ENCODE measurements at places on chromosomes 12 and 14.

- no peak for DNase-seq
Observed at GRCh38 chr12:124034297-124034696, 61.3 kb downstream of the ZNF664 start.

GRCh38 chr12:91179315-91179714, 3.3 kb downstream of the DCN start:
- DNase-seq = no peak

DNA sequence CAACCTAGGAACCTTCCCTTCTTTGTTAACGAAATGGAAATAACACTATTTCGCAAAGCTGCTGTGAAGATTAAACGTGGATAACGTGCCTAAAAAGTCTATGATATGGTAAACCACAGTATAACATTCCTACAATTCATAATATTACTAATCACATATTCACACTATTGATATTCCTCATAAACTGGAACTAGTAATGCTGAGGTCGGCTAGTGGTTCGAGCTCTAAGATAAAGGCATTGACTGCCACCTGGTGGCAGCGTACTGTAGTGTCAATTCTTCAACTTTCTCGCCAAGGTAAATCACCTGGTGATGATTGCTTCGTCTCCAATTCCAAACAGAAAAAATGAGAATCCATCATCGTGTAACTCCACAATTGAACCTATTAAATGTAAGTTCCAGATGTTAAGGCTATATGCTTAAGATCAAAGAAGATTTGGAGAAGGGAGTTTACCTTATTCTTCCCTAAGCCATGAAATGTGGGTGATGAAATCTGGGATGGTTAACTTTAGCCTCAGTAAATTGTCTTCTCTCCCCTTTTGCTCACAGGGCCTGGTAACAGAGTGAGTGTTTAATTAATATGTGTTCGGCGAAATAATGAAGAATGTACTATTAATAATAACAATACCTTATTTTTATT, 197.5 kb upstream of the TMEM132C start:
- DNase-seq = peak; percentile 12

DNA sequence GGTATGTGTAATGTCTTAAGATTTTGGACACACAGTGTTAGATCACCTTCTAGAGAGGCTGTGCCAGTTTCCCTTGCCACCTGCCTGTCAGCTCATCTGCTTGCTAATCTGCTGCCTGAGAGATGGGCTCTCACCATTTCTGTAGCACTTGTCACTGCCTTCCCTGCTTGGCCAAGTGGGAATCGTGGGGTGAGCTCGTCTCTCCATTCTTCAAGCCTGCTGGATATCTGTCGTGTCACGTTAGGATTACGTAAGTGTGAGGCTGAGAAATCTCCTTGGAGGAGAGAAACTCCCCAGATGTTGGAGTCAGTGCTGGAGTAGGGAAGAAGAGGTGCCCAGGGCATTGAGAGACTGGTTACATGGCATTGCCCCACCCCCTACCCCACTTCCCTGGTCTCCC, 8.6 kb upstream of the RPH3A start:
- no peak for DNase-seq

GRCh38 chr12:122368361-122369073, 54.0 kb downstream of the CLIP1 start:
- DNase-seq = peak; percentile 33

GRCh38 chr12:24138041-24138440, 188.6 kb upstream of the SOX5 start:
- DNase-seq = no peak

DNA sequence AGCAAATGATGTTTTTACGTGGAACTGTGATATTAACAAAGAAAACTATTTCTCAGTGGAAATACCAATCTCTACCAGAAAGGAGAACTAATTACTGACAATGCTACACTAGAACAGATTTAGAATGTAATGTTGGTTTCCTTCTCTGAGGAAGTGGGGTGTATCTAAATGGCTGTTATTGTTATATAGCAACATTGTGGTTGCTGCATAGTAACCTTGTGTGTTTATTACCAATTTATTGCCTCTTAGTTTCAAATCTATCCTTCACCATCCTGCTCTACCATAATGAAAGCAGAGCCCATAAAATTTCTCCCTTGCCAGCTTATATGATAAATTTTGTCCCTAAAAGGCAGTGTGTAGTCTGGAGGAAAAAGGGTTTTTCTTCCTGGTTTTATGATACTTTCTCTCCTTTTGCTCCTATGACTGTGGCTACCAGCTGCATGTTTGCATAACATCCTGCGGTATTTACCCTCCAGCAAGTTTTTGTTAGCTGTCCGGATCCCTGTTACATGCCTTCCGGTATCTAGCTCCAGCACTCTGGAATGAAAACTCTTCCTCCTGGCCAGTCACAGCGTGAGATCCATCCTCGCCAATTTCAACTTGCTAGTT, 5.7 kb upstream of the KLRK1 start:
- peak; percentile 91 for DNase-seq

DNA sequence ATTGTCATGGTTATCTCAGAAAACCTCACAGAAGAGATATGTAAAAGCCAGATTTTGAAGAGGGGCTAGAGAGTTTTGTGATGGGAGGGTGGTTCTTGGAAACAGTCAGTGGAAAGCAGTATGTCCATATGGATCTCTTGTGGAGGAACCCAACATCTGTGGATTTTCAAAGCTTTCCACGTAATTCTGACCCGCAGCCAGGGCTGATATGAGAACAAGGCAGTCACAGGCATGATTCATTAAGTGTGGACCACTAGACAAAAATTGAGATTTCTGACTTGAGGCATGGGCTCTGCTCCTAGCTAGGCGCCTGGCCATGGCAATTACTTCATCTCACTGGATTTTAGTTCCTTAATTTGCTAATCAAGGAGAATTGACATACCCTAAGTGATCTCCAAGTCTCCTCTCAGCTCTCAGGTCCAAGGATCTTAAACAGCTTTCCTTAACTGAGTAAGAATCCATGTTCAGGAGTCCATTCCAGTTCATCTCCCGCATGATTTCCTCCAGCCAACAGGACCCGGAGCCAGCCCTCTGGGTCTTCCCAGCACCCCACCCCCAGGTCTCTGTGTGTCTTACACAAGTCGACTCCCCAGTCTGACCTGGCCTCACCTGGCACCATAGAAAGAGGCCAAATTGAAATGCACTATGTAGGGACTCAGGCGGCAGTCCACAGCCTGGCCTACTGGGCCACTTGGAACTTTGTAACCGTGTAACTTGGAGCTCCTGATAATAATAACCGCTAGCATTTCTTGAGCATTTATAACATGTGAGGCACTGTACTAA, 176.3 kb upstream of the PARP11 start:
- no peak for DNase-seq

DNA sequence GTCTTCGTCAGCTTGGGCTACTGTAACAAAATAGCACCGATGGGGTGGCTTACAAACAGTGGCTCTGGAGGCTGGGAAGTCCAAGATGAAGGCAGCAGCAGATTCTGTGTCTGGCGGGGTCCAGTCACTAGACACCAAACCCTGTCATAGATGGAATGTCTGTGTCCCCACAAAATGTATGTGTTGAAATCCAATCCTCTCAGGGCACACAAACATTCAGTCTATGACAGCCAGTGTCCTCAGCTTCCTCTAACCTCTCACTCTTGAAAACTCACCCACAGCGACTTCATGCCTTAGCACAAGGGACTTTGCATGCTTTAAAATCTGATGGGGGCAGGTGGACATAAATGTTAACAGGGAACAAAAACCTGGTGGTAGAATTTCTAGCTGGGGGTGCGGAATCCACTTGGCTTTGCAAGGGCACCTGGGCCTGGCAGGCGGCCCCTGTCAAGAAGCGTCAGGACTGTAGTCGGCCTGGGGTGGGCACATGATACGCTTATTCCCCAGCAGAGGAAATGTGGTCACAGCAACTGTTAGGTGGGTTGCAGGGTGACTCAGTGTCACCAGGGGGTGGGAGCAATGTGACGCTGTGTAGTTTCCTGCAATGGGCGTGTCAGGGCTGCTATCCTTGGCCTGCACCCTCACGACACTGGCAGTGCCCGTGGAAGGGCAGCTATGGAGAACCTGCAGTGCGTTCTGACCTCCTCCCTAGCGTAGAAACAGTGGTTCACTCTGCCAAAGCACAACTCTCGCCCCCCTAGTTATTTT, 17.7 kb downstream of the RIN3 start:
- no peak for DNase-seq

GRCh38 chr12:66942741-66943465, 264.0 kb upstream of the GRIP1 start:
- no peak for DNase-seq

- no peak for DNase-seq
Observed at GRCh38 chr12:18368594-18368993, 107.3 kb downstream of the PIK3C2G start.

GRCh38 chr12:68912916-68913315, 20.1 kb downstream of the CPM start:
- no peak for DNase-seq

DNA sequence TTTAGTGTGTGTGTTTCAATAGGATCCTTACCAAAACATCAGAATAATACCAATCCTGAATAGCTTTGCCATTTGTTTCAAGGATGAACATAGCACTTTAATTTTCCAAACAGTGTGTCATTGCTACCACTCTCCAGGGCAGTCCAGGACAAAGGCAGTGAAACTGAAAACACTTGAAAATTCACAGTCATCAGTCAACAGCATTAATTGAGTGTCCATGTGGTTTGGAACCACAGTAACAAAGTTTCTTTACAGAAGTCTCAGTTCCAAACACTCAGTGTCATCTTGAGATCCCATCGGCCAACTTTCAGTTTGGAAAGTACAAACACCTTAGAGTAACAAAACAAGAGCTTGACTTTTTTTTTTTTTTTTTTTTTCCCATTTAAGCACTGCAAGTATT, 228.4 kb upstream of the SOX5 start:
- DNase-seq = peak; percentile 11

GRCh38 chr12:105204916-105205315, 31.1 kb downstream of the APPL2 start:
- DNase-seq = no peak

DNA sequence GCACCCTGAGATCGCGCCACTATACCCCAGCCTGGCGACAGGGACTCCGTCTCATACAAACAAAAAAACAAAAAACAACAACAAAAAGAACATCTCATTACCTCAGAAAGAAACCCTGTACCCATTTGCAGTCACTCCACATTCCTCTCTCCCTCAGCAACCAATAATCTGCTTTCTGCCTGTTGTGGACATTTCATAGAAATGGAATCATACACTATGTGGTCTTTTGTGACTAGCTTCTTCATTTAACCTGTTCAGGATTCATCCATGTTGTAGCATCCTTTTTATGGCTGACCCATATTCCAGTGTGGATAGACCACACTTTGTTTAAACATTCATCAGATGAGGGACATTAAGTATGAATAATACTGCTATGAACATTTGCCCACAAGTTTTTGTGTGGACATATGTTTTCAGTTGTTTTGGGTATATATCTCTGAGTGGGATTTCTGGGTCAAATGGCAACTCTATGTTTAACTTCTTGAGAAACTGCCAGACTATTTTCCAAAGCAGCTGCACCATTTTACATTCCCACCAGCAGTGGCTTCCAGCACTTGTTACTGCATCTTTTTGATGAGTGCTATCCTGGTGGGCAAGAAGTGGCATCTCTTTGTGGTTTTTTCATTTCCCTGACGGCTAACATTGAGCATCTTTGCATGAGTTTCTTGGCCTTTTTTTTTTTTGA, 5.9 kb upstream of the RCOR1 start:
- no peak for DNase-seq

GRCh38 chr14:102192840-102193502, 53.3 kb downstream of the WDR20 start:
- no peak for DNase-seq

- no peak for DNase-seq
Observed at GRCh38 chr14:33393231-33393894, 454.7 kb downstream of the NPAS3 start.

DNA sequence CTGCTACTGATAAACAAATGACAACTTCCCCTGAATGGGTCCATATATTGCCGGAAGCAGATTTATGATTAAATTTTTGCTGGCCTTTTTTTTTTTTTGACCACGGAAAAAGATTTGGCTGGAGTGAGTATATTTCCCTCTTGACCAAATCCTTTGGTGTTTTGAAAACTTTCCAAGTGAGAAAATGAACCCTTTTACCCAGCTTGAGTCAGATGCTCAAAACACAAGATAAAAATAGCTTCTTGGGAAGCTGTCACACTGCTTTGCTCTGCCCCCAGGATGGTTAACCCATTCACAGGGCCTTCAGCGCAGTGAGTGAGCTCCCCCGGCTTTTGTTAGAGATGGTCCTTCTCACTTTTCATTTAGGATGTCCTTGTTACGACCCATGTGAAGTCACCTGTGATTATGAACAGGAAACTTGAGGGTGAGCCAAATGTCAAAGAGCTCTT, 224.3 kb downstream of the PELI2 start:
- DNase-seq = no peak

DNA sequence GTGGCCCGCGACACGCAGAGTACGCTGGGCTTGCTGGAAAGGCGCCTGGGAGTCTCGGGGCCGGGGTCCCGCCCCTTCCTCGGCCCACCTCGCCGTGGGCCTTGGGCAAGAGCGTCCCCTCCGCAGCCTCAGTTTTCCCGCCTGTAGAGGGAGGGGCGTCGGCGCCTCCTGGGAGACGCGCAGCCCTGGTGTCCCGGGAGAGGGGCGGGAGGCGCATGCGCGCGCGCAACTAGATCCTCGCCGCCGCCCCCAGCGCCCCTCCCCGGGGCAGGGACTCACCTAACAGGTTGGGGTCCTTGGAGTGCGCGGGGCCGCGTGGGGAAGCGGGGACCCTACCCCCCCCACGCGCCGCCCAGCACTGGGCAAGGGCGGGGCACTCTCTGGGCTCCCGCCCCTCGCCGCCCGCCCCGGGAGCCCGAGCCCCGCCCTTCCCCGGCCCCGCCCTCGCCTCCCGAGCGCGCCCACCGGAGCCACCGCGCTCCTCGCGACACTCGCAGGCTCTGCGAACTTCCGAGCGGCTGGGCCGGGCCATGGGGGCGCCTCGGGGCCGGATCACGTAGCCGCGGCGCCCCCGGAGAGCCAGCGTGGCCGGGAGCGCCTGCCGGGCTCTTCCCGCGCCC, at the start of gene KIF26A:
KIF26A (plus strand) TSS at position 490 of the 620 bp plus-strand sequence. CDS start 136 bp downstream, outside the sequence.
- no peak for DNase-seq

- DNase-seq = peak; percentile 29
Observed at GRCh38 chr12:12837025-12837812, 24.1 kb downstream of the DDX47 start.

GRCh38 chr12:109331301-109331952, 16.3 kb upstream of the MYO1H start:
- DNase-seq = no peak

DNA sequence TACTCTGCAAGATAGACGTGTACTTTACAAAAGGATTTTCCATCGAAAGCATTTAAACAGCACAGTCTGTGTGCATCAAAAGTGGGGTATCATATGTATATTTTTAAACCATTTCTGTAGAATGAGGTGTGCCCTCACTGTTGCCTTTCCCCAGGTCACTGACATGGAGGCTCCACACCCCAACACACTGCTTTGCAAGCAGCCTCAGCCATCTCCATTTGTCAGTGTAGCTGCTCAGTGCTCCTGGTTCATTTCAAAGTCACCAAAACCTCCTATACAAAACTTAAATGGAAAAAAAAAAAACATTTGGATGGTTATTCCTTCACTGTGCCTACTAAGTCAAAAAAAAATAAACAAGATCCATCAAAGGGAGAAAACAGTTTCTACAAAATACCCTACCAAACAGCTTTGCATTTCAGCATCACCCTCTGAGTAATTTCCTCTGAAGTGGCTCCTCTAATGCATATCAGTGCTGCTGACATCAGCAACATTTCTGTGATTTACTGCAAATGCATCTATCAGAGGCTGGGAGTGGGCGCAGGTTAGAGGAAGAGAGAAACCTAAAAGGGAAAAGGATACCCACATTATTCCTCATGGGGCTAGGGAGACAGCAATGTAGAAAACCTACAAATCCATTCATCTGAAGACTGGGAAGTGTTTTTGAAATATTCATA, 46.0 kb downstream of the KCNK10 start:
- DNase-seq = no peak

GRCh38 chr14:95440951-95441350, 75.5 kb downstream of the SYNE3 start:
- DNase-seq = no peak

Measured in DMS153 (cell line).